Thoracic aorta (tissue), 2 donors: ENCODE measurements at places on chromosomes 6 and 20.
A peak's percentile ranks its signal among the peaks of the same experiment; 100 is the strongest.

DNA sequence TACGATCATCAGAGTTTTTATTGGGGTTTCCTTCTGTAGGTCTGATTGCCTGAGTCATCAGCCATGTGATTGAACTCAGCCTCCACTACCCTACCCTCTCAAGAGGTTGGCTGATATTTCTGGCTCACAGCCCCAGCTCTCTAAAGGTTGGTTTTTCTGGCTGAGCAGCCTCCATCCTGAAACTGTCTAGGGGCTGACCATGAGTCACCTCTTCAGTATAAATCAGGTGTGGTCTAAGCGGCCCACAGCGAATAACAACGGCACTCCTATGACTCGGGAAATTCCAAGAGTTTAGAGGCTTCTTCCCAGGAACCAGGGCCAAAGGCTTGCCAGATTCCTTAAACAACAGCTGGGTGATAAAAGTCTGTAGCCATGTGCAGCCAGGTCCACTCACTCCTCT, 115.5 kb downstream of the SOD2 start:
- no peak for DNase-seq

DNA sequence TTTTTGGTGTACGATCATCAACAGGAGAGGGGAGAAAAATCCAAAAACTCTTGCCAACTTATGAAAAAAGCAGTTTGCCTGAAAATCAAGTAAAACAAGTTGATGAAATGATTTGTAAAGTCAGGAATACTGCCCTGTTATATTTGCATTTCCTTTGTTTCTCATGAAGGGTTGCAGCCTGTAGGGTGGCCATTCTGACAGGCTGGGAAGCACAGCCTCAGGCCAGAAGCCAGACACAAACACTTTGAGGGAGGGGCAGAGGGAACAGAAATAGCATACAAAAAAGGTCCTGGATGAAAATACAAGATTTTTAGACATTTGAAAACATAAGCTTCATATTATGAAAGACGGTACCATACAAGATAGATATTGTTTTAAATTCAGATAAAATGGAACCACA, 109.8 kb downstream of the DTNBP1 start:
- no peak for DNase-seq

DNA sequence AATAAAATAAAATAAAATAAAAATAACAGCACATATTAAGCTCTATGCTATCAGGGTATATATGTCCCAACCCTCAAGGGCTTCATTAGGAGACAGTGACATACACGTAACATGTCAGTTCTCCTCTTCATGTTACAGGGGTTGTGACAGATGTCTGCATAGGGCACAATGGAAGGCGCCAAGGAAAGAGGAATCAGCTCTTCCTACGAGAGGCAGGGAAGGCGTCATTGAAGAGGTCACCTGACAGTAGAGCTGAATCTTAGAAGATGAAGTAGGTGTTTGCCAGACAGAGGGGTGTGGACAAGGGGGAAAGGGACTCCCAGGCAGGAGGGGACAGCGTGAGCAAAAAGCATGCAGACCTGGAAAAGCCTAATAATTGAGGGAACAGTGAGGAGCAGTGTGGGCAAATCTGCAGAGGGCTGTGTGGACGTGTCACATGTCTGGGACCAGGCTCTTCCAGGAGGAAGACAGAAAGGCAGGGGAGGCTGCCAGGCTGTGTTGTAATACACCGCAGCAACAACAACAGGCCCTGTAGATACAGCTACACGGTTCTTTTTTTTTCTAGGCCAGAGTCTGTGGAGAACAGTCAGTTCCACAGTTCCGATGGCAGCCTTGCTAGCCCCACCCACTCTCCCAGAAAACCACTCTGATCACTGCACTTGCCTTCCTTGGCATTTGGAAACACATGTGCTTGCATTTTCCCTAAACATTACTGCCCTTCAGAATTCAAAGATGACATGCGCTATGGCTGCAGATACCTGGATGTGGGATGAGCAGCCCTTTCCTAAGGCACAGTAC, 2.5 kb upstream of the FKBP5 start:
- peak; percentile 68 for DNase-seq

GRCh38 chr6:87282743-87283142, 39.6 kb upstream of the SMIM8 start:
- DNase-seq = no peak

- no peak for DNase-seq
These were observed 6.7 kb downstream of the HLA-E start for GRCh38 chr6:30495993-30496392.

DNA sequence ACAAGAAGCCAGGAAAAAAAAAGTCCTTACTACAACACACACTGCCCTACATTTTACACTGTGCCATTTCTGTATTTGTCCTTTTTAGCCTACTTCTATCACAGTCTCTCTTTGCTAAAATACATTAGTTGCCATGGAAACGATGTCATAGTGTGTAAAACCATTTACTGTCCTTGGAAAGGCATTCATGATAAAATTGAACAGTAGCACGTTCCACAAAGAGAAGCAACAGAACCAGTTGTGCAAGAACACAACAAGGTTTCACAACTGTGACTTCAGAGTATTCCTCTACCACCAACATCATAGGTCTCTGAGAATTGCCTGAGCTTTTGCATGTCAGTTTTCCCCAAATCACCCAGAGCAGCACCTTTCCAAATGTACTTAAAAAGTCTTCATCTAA, 20.5 kb downstream of the FYN start:
- DNase-seq = no peak

- DNase-seq = no peak
These were observed 109.8 kb upstream of the EMILIN3 start for GRCh38 chr20:41476446-41476845.

DNA sequence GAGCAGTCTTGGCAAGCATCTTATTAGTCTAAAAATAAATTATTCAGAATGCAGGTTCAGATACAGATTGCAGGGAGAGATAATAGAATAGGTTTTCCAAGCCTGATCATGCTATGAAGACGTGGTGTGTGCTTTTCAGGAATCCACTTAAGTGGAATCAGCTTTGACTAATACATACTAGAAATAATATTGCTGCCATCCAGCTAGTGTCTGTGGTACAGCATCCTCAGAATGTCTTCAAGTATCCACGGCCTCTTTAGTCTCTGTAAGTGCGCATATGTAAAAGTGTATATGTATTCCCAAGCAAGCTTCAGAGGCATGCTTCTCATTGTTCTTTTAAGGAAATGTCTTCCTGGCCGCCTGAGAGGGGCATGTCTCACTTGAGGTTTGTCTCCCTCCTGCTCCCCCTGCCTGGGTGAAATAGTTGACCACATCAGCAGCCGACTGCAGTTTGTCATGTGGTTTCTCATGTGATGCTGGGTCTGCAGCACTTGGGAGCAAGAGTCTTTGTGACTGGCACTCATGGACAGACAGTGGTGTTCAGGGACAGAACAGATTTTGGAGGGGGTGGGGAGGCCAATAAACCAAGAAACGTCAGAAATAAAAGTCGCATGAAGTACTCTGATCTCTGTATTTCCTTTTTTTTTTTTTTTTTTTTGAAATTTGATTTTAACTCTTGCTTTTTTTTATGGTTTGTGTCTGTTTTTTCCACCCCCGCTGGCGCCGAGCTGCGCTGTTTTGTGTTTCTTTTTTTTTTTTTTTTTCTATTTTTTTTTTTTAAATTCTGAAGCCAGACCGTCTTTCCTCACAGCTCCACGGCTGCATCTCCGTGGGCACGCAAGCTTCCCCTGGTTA, 150.8 kb downstream of the PRL start:
- DNase-seq = no peak

DNA sequence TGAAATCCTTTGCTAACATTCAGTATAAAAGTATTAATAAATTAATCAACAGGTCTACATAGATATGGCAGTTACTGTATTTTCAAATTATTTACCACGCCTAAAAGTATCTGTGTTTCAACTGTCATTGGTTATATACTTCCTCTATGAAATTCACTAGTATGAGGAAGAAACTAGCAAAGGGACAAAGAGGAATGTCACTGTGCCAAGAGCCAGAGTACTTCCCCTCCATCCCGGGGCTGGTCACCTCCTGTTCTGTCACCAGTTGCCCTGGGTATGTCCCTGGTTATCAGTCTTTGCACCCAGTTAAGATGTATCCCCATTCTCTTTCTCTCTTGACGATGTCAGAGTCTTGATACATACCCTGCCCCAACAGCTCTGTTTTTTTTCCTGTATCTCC, 476.8 kb upstream of the SOX4 start:
- no peak for DNase-seq

DNA sequence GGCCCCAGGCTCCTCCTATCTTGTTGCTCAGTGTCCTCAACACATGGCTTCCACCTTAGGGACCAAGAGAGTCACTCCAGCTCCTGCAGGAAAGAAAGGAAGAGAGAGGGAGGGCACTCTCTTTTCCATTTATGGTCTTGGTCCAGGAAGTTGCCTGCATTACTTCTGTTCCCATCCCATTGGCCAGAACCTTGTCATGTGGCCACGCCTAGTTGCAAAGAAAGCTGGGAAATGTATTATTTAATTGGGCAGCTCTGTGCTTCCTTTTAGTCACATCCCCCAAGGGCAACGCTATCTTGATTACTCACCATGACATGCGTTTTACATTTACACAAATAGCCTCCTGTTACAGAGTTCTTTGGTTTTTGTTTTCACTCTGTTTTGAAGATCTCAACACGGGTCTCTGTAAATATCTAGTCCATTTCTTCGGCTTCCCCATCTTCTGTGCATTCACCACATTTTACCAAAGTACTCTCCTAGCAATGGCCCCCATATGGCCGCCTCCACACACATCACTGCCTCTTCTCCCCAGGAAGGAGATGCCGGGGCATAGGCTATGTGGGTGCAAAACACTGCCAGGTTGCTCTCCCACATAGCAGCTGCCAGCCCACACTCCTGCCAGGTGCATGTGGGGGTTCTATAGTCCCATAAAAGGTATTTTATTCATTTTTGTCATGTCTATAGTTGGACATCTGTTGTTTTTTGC, 35.7 kb upstream of the ZMYND8 start:
- DNase-seq = no peak

DNA sequence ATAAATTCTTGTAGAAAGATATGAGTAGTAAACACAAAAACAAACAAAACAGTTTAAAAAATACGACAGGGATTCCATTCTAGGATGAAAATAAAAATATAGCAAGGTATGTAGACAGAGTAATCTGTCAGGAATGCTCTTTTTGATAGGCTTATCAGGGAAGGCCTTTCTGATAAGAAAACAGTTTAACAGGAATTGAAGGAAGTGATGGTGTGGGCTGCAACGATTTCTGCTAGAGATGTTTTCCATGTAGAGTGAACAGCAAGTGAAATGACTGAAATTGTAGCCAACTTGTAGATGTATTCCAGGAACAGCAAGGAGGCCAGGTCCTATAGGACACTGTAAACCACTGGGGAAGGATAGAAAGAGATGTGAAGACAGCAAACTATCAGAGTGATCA, 689.7 kb upstream of the GJE1 start:
- no peak for DNase-seq

- no peak for DNase-seq
These were observed 77.1 kb downstream of the CBFA2T2 start for GRCh38 chr20:33566781-33567603.

DNA sequence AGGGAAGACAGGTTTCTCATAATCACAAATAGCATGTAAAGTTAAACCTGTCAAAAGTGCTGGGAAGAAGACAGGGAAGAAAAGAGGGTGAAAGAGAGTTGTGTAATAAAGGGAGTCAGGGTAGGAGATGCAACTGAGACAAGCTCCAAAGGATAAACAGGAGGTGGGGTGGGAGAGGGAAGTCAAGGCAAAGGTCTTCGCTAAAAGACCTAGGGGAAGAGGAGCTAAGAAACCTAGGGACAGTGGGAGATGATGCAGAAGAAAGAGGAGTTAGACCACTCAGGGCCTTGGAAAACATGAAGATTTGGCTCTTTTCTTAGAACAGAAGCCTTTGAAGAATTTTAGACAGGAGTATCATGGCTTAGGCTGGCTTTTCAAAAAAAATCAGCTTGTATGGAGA, 7.0 kb downstream of the PRR3 start:
- DNase-seq = no peak

DNA sequence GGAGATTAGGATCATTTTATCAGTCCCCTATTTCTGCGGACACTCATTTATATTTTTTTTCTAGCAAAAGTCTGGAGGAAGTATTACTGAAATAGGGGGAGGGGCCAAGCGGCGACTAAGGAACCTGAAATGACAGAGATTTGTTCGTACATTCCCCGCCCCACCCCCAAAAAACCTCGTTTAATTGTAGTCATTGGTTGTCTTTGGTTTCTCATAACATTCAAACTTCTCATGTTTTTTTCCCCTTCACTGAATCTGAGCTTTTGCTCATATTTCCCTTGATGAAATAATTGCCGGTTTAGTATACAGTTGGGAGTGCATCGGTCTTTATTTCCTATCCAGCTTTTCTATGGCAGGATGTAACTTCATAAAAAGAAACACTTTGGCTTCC, 768 bp upstream of the FYN start:
- DNase-seq = no peak

GRCh38 chr20:43736588-43737158, 9.9 kb upstream of the GTSF1L start:
- DNase-seq = no peak

DNA sequence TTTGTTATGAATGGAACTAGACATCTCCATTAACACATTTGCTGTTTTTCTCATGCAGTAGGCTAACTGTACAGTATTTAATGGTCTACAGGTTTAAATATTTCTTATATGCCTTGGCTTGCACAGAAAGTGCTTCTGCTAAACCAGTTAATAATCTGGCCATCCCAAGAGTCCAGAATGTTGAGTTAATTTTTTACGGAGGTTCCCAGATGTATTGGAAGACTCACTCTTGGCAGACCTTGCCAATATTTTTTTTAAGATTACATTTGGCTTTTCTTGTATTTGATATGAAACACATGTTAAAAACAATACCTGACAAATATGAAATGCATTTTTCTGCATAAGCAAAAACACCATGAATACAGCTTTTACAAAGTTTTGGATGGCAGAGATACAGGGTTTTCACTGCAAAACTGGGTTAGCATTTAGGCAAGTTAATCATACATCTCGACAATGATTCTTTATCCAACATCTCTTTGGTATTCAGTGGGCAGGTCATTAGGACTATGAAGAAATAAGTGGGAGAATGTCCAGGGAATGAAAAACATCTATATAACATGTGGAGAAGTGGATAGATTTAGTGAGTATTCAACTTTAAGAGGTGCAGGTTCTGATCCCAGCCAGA, 94.0 kb downstream of the SGK1 start:
- DNase-seq = no peak

GRCh38 chr6:3162565-3163247, 5.4 kb upstream of the TUBB2A start:
- DNase-seq = no peak

DNA sequence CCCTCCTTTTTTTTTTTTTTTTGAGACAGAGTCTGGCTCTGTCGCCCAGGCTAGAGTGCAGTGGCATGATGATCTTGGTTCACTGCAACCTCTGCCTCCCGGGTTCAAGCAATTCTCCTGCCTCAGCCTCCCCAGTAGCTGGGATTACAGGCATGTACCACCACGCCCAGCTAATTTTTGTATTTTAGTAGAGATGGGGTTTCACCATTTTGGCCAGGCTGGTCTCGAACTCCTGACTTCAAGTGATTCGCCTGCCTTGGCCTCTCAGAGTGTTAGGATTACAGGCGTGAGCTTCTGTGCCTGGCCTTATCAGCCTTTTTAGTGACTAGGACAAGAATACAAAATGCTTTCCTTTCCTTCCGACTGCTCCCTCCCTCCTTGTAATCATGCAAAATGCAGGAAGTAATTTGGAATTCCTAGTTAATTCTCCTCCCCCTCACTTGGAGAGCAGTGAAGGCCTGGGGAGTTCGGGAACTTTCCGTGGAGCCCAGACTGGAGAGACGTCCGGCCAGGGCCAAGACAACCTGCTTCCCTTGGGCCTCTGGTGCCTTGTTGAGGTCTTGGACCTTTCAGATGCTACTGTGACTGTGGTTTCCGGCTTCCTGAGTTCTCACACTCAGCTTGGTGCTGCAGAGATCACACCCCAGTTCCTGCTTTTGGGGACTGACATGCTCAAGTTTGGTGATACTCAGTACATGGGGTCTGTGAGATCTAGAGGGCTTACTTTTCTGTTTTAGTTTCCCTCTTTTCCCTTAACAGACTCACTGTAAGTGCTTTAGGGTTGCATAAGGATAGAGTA, 3.9 kb upstream of the PHF20 start:
- peak; percentile 8 for DNase-seq
